ENCODE measurements at places on chromosomes 2 and 18.

- DNase-seq = no peak
Observed at GRCh38 chr2:240972201-240972600, 26.2 kb upstream of the SNED1 start.

- DNase-seq = no peak
Observed at GRCh38 chr2:42333579-42333978, 27.4 kb downstream of the COX7A2L start.

GRCh38 chr2:113064898-113065297 lies 2.9 kb upstream of the IL1F10 start:
- DNase-seq = no peak

DNA sequence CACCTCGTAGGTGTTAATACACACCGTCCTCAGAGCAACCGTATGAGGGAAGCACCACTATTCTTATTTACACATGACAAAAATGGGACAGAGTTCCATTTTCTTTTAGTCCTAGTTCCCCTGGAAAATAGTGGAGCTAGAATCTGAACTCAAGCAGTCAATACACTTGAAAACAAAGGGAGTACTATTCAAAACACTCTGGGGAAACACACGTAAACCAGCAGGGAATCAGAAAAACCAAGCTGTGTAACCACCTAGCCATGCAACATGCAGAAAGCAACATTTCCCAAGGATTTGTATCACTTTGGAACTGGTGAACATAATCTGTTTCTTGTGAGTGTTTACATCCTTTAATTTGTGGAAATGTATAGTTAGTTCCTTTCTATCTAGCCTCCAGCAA lies 208.2 kb downstream of the UBE2E3 start:
- DNase-seq = no peak

DNA sequence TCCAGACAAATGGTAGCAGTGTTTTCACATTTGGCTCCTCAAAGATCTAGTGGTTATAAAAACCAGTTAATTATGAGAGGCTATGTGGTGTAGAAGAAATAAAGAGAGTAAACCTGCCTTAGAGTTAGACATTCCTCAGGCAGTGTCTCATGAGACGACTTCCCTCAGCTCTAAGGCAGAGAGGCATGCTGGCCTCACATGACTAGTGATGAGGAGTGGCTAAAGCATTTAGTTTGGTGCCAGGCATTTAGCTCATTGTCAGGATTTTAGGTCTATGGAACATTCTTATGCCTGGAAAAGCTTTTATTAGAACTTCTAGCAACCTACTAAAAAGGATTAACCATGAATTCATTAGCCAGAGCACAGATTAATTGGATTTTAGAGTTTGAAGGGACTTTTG lies 90.3 kb downstream of the RPRM start:
- no peak for DNase-seq

Data from HAP-1 (cell line).